ENCODE measurements at places on chromosomes 1 and 21. TPM values are rescaled to one million over a fixed set of nuclear protein-coding genes. Genes with fewer than 3 reads are reported as not detected.

Gene RNU1-2
- 13,769 TPM for total RNA-seq

DNA sequence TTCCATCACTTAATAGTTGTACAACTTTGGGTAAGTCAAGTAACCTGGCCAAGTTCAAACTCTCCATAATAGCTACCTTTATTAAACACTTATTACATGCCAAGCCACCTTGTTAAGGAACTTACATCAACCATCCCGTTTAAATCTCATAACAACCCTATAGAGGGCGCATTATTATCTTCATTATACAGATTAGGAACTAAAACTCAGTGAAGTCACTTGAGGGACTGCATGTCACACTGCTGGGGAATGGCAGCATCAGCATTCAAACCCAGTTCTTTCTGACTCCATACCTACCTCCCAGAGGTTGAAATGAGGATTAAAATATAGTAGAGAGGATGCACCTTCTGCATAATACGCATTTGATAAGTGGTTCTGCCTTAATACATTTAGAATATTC, 47.1 kb upstream of the PLA2G2C start:
- DNase-seq, result no peak

- DNase-seq, result no peak
Observed at GRCh38 chr1:7893529-7894180, 40.8 kb upstream of the UTS2 start.

GRCh38 chr1:39720094-39720999, 18.3 kb upstream of the PPIE start:
- DNase-seq, result no peak

All from sciatic nerve (tissue), 2 donors.